ENCODE measurements at places on chromosomes 2 and 18. TPM values are rescaled to one million over a fixed set of nuclear protein-coding genes. Genes with fewer than 3 reads are reported as not detected.

GRCh38 chr2:222900354-222900753, 39.5 kb downstream of the ACSL3 start:
- no peak for DNase-seq

DNA sequence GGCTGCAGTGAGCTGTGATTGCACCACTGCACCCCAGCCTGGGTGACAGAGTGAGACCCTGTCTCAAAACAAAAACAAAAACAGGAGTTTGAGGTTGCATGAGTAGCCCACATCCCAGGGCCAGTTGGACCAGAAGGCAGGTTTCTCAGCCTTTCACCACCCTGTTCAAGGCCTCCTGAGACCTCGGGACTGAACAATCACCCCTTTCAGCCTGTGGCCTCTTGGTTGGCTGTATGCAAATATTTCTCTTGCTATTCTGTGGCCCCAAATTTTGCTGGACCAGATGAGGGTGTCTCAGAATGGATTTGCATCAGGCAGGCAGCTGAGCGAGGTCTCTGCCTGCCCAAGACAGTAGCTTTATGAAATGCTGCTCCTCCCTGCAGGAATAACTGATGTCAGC, 56.9 kb downstream of the DPYSL5 start:
- DNase-seq, result no peak

DNA sequence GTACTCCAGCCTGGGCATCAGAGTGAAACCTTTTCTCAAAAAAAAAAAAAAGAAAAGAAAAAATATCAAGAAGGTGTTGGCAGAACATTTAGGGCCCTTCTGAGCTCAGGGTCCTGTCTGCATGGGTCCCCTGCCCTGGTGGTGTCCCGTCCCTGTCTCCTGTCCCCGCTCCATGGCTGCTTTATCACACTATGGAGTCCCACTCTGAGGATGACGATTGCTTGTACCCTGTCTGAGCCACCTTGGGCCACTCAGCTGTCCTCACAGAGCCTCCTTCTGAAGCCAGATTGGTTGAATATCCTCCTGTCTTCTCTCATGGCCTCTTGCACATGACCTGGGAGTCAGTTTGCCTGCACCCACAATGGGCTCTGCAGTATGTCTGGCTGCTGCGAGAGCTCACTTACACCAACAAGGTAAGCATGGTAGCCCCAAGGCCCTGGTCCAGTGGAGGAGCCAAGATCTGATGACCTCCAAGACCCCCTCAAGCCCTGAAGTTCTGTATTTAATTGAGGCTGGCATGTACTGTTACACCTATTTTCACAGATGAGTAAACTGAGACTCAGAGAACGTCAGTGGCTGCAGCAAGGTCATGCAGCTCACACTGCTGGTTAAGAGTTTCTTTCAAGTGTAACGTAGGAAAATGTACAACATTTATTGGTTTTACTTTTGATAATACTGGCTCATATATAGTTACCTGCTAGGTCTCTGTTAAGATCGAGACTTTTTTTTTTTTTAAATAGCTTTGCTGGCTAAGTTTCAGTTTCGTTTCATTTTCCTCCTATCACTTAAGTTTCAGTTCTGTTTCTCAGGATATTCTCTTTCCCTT, 16.9 kb upstream of the ZCCHC2 start:
- no peak for DNase-seq

DNA sequence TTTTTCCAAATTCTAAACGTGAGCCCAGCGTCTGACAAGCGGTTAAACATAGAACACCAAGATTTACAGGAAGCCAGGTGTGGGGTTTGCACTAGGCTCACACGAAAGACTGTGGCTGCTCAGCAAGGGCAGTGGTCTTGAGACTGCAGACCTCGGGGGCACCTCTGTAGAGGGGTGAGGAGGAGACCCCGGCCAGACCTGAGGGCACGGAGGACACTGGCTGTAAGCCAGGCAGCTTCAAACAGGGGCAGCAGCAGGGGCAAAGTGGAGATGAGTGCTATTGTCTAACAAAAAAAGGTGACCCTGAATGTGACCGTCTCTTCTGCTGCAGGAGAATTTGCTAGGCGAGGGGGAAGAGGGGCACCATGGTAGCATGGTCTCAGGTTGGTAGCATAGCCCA, 140.3 kb downstream of the CYP26B1 start:
- DNase-seq, result no peak

DNA sequence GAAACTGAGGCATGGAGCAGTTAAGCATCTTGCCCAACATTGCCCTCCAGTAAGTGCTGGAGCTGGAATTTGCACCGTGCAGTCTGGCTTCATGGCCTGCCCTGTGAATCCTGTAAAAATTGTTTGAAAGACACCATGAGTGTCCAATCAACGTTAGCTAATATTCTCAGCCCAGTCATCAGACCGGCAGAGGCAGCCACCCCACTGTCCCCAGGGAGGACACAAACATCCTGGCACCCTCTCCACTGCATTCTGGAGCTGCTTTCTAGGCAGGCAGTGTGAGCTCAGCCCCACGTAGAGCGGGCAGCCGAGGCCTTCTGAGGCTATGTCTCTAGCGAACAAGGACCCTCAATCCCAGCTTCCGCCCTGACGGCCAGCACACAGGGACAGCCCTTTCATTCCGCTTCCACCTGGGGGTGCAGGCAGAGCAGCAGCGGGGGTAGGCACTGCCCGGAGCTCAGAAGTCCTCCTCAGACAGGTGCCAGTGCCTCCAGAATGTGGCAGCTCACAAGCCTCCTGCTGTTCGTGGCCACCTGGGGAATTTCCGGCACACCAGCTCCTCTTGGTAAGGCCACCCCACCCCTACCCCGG, 1.3 kb downstream of the PROC start:
- DNase-seq, result no peak

GRCh38 chr2:65974067-65974723, 460.7 kb upstream of the MEIS1 start:
- DNase-seq, result no peak

Gene EVX2
- total RNA-seq, result not detected

Gene SLC38A11
- total RNA-seq, result 0.46 TPM

Gene BAZ2B
- 45.0 TPM for total RNA-seq

DNA sequence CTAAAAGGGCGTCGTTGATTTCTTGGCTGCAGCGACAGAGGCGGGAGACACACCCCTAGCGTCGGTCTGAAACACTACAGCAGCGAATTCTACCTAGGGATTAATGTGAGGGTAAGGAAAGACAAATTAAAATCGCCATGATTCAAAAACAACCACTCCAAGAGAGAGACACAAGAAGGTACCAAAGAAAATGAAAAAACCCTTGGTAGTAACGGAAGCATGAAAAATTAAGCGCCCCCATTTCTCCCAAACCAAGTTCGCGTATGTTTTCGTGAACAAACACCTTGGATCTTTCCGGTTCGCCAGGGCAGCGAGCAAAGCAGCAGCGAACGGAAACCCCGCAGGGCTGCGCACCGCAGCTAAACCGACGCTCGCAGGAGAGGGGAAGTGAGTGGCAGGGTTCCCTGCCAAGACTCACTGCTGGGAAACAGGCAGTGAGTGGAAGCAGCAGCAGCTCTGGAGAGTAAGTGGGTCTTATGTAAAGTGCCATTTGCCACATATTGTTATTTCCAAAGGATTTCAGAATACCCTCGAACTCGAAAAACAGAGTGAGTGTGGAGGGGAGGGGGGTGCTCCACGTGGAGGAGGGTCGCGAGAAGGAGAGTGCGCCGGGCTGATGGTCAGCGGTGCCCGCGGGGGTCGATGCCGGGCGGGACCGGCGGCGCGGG, 1.0 kb downstream of the PPP3R1 start:
- peak; percentile 34 for DNase-seq

DNA sequence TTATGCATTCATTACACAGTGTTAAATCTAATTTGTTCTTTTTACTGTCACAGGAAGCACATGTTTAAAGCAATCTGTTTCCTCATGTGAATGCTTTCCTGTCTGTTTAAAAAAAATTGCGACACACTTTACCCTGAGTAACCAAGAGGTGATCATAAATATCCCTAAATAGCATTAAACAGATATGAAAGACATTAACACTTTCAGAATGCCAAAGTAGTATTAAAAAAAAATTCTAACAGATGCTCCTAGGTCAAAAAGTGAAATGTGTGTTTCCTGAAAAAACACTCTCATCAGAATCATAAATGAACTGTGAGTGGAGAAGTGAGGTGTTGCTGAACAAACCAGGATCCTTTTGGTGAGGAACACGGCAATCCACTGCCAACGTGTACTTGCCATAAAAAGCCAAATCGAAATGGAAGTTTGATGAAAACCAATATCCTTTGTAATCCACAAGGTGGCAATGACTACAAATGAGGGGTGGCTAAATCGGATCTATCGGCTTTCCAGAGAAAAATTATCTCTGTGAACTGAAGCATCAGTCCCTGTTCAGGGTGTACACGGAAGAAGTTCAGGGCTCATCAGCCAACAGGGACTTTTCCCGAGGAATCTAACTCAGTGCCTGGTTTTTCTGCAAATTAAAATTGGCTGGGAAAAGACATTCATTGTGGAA, 248.9 kb downstream of the TCF4 start:
- no peak for DNase-seq

Gene ACMSD
- total RNA-seq, result not detected

- DNase-seq, result no peak
Measured at GRCh38 chr2:162070228-162070936, 3.6 kb downstream of the DPP4 start.

GRCh38 chr2:16495509-16496208, 170.0 kb downstream of the CYRIA start:
- DNase-seq, result no peak

Gene CYS1
- 12.2 TPM for total RNA-seq

- DNase-seq, result no peak
Measured at GRCh38 chr2:16666449-16666801, 791 bp upstream of the CYRIA start.
